ENCODE measurements at places on chromosomes 3 and 15.

DNA sequence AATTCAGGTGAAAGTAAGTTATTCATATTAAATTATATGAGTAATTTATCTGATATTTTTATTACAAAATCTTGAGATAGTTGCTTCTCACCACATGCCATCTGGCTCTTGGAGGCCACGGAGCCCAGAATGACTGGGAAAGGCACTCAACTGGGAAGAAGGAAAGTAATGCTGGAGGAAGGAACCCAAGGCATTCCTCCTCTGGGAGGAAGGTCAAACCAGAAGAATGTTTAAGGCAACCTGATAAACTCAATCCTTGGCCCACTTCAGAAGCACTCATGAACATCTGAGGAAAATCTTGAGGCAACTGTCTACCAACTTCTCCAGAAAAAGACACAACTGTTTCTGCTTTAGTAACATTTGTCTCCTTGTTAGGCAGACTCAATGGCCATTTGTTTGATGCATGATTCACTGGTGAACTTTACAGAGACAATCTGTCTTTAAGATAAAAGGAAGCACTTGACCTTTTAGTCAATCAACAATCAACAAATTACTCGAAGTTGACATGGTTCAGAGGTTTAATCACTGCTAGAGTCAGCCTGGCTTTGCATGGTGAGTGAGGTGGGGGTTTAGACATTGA, 261.4 kb upstream of the MME start:
- no peak for DNase-seq

DNA sequence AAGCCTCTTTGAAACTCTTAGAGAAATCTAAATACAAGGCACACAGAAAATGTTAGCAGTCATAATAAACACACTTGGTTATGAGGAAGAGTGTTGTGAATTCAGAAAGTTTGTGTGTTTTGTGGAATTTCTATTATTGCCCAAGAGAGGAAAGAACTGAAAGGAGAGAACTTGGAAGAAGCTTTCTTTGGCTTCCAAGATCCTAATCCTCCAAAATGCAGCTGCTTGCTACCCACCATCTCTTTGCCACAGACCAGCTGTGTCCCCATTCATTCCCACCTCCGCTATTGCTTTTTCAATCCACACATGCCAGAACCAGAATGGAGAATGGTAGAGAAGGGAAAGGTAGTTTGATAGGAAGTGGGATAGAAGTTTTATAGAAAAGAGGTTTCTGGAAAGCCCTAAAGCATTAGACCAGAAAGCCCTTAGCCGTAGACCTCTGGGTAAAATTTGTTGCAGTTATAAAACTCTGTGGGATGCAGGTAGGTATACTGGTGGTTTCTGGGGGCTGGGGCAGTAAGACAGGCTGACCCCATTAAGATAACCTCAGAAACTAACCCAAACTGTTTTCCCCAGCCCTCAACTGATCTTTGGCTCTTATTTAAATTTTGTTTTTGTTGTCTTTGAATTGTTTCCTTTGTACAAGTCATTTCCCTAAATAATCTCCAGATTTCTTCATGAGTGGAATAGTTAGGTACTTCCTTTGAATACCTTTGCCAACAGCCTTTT, 108.5 kb downstream of the FILIP1L start:
- no peak for DNase-seq

- no peak for DNase-seq
These were observed 5.7 kb upstream of the CLK3 start for GRCh38 chr15:74609938-74610301.

GRCh38 chr15:92809880-92810361, 90.2 kb upstream of the CHD2 start:
- peak; percentile 22 for DNase-seq

GRCh38 chr3:100105501-100105900, 8.8 kb downstream of the FILIP1L start:
- DNase-seq: no peak

DNA sequence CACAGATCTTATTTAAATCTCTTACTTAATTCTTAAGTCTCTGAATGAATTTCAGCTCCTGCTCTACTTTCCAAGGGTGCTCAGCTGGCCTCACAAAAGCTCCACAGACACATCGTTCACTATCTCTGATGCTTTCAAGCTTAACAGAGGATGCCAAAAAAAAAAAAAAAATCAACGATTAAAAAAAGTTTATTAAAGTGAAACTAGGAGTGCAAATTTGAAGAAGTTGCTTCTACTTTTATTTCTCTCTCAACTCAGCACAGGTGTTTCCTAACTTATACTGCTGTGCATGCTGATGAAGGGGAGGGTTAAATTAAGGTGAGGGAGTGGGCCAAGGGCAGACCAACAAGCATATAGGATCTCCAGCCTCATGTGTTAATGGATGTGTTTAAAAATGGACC, 157.2 kb downstream of the TIGIT start:
- no peak for DNase-seq

- DNase-seq: no peak
These were observed 51.6 kb upstream of the HEG1 start for GRCh38 chr3:125107363-125107762.

DNA sequence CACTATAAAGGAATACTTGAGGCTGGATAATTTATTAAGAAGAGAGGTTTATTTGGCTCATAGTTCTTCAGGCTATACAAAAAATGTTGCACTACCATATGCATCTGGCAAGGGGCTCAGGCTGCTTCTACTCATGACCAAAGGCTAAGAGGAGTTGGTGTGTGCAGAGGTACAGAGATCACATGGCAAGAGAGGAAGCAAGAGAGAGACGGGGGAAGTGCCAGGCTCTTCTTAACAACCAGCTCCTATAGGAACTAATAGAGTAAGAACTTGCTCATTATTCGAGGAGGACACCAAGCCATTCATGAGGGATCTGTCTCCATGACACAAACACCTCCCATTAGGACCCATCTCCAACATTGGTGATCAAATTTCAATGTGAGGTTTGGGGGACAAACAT, 6.0 kb upstream of the FNDC3B start:
- no peak for DNase-seq

- no peak for DNase-seq
These were observed 33.9 kb downstream of the RPN1 start for GRCh38 chr3:128616516-128617269.

- DNase-seq: no peak
These were observed 405.0 kb downstream of the RAP2B start for GRCh38 chr3:153567011-153567410.

GRCh38 chr15:68232449-68232848, 2.9 kb upstream of the CLN6 start:
- no peak for DNase-seq

DNA sequence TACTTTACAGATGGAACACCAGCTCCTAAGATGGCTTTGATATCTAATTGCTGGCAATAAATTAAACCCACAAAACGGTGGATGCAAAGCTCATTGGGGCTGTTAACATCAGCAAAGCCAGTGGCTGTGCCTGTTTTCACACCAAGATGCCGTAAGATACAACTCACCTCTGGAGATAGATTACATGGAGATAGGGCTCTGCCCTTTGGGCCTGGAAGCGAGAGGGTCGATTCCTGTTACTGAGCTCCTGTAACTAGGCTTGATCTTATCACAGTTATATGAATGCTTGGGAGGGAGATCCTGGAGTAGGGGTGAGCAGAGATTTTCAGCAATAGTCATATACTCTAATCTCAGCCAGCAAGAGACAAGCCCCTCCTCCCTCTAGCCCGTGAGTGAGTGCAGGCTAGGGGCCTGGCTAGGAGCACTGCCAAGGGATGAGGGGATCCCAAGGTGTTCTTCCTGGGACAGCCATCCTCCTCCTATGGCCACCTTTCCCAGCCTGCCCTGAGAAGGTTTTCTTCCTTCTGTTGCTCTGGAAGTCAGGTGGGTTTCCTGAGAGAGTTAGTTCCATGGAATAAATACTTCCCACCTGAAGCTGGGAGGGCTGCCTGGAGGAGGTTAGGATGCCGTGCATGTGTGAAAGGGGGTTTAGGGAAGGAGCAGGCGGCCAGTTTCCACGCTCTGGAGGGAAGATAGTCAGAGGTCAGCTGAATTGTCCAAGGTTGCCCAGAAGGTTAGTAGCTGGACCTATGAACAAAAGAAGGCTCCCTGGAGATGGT, 18.1 kb upstream of the DOCK3 start:
- no peak for DNase-seq

GRCh38 chr3:58989163-58989562, 60.7 kb downstream of the CFAP20DC start:
- DNase-seq: no peak

- DNase-seq: no peak
These were observed 72.1 kb downstream of the TLE3 start for GRCh38 chr15:70025413-70026296.

GRCh38 chr3:125350597-125350996, 24.5 kb downstream of the ZNF148 start:
- no peak for DNase-seq

GRCh38 chr15:79132361-79132760, 41.8 kb upstream of the RASGRF1 start:
- DNase-seq: no peak

GRCh38 chr15:40755812-40756208, 756 bp upstream of the RMDN3 start:
- no peak for DNase-seq

- DNase-seq: no peak
These were observed 41.0 kb downstream of the FLNB start for GRCh38 chr3:58049143-58049785.

DNA sequence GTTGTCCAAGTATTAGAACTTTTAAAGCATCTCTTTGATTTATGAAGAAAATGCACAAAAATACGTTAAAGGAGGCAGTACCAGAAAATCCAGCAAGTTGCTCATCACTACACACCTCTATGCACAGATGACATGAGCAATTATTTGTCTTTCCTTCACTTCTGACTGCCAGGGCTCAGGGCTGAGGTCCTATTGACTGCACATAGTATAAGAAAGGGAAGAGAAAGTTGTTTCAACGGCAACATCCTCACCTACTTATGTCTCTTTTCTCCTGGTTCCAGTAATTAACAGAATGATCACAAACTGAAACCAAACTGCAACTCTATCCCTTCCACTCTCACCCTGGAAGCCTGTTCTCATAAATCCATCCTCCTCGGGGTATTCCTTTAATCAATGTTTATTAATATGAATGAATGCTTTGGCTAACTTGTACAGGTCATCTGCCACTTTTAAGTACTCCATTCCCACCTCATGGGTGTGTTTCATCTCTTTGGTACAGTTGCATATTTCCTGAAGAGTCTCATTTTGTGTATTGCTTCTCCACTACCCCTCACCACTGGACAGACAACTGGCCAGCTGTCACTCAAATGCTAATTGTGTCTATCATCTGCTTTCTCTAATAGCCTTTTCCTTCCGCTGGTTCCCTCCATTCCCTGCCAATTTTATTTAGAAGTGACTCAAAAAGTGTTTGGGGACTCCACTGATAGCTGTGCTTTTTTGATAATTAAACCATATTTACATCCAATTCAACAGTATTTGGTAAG, 34.5 kb downstream of the RAB27A start:
- DNase-seq: no peak

DNA sequence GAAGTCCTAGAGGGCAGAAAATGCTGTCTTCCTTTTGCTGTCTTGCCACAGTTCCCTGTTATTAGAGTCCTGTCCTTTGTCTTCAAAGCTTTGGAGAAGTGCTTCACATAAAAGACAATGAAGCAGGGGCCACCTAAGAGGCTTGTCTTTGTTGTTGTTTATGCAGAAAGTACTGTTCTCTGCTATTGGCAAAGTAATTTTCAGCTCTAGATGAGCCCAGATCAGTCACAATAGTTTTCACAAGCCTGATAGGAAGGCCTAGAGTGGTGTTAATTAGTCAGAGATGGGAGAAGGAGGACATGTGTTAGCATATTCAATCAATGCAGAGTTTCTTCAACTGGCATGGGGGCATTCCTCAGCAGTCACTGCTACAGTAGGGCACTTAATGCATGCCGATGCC, 300.0 kb downstream of the PTPRG start:
- no peak for DNase-seq

- no peak for DNase-seq
These were observed 69.8 kb upstream of the EOMES start for GRCh38 chr3:27791956-27792355.

DNA sequence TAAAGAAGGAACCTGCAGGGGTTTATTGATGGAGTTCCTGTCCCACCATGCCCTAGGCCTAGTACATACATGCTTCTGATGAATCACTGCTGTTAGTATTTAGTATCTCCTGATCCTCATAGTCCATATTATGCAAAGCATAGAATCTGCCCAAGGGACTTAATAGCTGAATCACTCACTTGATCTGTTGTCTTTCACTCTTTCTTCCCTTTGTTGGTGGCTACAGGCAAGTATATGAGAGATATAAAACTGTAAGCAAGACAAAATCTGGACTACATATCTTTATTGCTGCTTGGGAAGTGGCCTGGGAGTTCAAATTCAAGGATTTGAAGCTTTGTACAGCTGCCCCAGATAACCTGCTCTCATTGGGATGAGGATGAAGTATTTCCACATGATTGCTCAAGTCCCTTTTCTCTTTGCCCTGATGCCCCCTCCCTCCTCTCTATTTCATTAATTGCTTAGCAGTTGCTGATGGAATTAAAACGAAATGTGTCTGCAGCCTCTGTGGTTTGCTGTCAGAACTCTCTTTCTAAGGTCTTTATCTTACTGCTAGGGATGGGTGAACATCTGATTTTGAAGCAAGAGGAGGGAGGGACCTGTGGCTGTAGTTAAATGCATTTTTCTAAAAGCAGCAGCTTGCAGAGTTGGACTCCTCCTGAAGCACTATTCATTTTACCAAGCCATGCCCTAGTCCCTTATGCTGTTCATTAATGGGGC, 114.1 kb downstream of the ZNF609 start:
- no peak for DNase-seq

DNA sequence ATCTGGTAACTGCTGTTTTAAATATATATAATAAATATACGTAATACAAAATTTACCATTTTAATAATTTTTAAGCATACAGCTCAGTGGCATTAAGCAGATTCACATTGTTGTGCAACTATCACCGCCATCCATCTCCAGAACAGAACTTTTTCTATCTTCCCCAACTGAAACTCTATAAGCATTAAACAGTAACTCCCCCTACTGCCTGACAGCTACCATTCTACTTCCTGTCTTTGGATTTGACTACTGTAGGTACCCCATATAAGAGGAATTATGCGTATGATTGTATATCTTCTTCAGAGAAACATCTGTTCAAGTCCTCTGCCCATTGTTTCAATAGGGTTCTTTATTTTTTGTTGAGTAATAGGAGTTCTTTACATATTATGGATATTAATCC, 36.8 kb downstream of the EID1 start:
- no peak for DNase-seq

DNA sequence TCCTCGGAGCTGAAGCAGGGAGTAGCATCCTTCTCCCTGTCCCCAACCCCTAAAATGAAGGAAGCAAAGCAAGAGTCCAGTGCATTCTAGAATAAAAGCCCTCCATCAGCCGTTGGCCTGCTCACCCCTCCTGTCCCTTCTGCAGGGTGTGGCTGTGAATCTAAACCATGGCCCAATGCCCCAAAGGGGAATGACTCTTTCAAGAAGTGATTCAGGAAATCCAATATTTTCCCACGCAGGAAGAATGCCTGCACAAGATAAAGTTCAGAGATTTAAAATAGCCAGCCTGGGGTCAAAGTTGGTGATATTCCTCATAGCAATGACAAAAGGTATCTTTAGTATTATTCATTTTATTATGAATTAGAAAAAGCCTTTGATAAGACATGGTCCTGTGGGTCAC, 38.5 kb downstream of the SLCO2A1 start:
- DNase-seq: no peak

- DNase-seq: peak; percentile 81
These were observed at the start of gene SEMA3G for GRCh38 chr3:52444860-52445793. TSS of gene SEMA3G (minus strand) at chr3:52445103. CDS start at chr3:52445027, 76 bp downstream.

All from cerebellar nuclear complex (tissue), 1 donor.